ENCODE measurements at places on chromosomes 1 and 21.

- no peak for DNase-seq
Observed at GRCh38 chr1:180981596-180982387, 40.9 kb downstream of the STX6 start.

- DNase-seq, result no peak
Observed at GRCh38 chr1:56798053-56798471, 21.1 kb downstream of the FYB2 start.

GRCh38 chr1:164337885-164338284, 221.1 kb upstream of the PBX1 start:
- DNase-seq, result no peak

GRCh38 chr1:17286646-17287045, 21.4 kb upstream of the PADI4 start:
- no peak for DNase-seq

DNA sequence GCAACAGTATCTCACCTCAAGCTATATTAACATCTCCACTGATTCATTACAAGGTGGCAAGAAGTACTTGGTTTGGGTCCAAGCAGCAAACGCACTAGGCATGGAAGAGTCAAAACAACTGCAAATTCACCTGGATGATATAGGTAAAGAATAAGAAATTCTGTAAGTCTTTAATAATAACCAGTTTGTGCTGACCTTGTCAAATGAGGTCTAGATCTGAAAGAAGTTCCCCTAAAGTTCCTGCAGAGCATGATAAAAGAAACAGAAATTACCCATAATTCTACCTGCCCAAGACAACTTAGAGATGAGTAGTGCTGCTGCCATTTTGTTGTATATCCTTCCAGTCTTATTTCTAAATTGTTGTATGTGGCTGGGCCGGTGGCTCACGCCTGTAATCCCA, 34.5 kb downstream of the IL23R start:
- DNase-seq, result no peak

DNA sequence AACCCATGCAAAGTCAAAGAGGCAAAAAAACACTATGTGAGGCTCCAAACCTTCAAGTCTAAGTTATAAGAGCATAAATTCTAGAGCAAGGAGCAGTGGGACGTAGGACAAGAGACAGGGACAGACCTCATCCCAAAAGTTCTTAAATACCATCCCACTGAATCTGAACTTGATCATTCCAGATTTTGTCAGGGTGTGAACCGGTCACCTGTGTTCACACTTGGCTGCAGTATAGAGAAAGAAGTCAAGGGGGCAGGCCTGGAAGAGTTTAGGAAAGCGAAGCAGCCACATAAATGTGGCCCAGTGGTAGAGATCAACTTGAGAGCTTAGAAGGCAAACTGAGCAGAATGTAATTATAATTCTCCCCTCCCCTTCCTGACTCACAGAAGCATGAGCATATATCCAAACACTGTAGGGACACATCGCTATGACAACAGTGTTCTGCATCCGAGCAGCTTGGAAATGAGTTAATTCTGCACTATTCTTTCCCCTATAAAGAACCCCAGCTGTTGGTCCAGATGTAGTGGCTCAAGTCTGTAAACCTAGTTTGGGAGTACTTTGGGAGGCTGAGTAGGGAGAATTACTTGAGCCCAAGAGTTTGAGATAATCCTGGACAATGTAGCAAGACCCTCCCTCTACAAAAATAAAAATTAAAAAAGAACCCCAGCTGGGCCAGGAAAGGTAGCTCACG, 2.7 kb downstream of the AKR7A2 start:
- no peak for DNase-seq

GRCh38 chr1:246281639-246282038, 225.4 kb downstream of the SMYD3 start:
- DNase-seq, result no peak

GRCh38 chr1:8980656-8981055, 35.0 kb downstream of the CA6 start:
- no peak for DNase-seq

GRCh38 chr1:22611530-22611947, 24.9 kb upstream of the C1QA start:
- DNase-seq, result no peak

GRCh38 chr1:18965206-18966173, 9.0 kb upstream of the IFFO2 start:
- no peak for DNase-seq

DNA sequence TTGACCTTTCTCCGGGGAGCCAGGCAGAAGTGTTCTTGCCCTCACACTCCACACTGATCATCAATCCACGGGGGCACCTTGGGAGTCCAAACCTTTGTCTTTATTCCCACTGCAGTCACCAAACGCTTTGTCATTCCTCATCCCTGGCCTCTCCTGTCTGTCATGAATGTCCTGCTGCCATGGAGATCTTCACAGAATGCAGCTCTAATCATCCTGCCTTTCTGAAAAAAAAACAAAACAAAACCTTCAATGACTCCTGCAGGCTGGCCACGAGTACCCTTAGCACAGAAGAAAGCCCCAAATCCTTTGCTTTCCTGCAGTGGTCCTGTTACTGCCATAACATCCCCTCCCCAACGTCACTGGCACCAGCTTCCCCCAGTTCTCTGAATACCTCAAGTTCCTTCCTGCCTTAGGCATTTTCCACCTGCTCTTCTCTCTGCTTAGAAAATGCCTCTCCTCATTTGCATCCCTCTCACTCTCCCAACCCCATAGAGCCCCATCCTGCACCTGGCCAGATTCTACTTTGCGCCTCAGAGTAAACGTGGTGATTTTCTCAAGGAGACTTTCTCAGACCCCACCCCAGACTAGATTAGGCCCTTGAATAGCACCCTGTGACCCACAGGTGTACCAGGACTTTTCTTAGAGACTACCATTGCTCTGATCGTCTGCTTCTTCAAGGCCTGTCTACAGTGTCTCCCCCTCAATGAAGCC, 131.2 kb downstream of the AK5 start:
- DNase-seq, result no peak

GRCh38 chr1:56931686-56932085, 34.1 kb downstream of the C8B start:
- no peak for DNase-seq

GRCh38 chr21:32448803-32449594, 36.5 kb downstream of the EVA1C start:
- DNase-seq, result no peak

GRCh38 chr1:238242181-238242580, 351.5 kb upstream of the ZP4 start:
- DNase-seq, result no peak

DNA sequence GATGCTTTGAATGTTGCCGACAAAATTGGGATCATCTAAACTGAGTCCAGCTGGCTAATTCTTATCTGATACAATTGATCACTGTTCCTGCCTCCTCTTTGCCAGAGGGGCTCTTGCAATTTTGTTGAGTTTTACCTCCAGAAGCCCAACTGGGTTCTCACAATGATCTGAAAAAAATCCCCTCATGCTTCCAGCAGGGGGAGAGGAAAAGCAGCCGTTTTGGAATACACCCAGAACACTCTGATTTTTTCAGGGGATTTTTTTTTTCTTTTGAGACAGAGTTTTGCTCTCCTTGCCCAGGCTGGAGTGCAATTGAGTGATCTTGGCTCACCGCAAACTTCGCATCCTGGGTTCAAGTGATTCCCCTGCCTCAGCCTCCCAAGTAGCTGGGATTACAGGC, 13.9 kb upstream of the RERE start:
- no peak for DNase-seq
